ENCODE measurements at places on chromosomes 16 and 17.

DNA sequence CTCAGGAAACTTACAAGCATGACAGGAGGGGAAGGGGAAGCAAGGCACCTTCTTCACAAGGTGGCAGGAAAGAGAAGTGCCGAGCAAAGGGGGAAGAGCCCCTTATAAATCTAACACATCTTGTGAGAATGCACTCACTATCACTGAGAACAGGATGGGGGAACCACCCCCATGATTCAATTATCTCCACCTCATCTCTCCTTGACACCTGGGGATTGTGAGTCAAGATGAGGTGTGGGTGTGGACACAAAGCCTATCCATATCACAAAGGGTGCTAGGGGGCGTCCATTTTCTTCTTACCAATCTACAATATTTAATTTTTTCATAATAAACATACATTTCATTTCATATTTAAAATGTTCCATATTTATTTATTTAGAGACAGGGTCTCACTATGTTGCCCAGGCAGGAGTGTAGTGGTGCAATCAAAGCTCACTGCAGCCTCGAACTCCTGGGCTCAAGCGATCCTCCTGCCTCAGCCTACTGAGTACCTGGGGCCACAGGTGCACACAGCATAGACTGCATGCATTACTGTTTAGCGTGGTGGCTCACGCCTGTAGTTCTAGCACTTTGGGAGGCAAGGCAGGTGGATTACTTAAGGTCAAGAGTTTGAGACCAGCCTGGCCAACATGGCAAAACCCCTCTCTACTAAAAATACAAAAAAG is 26.5 kb upstream of the FAAP100 start:
- DNase-seq: no peak

DNA sequence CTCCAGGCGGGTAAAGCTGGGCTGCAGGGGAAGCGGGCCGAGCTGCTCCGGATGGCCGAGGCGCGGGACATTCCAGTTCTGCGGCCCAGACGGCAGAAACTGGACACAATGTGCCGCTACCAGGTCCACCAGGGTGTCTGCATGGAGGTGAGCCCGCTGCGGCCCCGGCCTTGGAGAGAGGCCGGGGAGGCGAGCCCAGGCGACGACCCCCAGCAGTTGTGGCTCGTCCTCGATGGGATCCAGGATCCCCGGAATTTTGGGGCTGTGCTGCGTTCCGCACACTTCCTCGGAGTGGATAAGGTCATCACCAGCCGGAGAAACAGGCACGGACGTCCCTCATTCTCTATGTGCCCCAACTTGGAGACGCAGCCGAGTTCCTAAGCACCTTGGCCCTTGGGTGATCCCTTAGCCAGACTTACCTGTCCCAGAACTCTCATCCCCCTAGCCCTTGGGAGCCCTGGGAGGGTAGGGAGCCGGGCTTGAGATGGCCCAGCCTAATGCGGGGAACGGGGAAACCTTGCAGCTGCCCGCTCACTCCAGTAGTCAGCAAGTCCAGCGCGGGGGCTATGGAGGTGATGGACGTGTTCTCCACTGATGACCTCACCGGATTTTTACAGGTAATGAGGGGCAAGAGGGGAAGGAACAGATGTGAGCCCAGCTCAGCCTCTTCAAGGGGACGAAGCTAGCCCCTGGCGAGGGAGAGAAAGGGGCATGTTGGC is 806 bp downstream of the MRM1 start:
- DNase-seq: no peak

GRCh38 chr16:2856061-2856670 is 1.8 kb downstream of the PRSS22 start:
- no peak for DNase-seq

DNA sequence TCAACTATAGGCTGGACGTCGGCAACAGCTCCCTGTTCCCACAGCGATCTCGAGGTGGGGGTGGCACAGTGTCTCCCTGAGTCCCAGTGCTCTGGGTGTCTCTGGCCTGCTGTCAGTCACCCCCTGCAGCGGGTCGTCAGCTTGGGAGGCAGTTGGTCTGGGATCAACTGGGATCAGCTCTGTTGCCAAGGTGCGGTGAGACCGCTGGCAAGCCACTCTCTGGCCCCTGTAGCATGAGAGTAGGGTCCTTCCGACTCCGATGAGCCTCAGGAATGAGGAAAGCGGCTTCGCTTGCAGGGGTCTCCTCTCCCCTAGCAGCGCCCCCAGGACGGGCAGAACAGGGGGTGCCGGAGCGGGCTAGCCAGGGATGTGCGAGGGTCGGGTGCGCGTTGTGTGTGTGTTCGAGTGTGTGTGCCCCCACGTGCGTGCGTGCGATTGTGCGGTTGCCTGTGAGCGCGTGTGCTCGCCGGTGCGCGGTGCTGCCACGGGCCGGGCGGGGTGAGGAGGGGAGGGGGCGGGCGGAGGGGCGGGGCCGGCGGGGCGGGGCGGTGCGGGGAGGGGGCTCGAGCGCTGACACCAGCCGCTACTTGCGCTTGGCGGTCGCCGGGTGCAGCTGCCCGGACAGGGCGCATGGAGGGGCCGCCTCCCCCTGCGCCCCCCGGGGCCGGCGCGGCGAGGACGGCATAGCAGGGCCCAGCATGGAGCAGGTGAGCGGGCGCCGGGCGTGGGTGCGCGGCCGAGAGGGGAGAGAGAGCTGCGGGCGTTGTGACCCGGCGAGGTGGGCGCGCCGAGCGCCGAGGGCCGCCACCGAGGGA is 9.4 kb upstream of the ARHGAP23 start:
- no peak for DNase-seq

DNA sequence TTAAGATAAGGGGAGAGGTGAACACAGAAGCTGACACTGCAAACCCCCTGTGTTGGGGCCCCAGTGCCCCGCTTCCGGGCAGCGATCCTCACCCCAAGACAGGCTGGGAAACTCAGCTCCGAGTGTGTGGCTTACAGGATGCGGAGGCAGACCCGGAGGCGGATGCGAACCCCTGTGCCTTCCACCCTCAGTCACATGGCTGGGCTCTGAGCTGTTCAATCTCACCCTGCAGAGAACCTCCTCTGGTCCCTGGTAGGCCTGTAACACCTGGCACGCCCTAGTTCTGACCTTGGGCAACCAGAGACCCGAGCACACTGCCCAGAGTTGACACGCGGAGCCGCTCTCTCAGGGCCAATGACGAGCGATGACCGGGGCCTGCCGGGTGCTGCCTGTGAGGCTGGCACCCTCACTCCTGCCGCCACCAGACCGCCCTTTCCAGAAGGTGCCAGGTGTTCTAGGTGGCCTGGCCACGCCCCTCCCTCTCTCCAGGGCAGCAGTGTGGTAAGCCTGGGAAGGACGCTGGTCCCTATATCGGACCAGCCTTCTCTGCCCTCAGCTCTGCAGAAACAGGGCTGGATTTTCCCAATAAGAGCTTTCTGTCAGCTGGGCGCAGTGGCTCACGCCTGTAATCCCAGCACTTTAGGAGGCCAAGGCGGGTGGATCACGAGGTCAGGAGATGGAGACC is 23.3 kb downstream of the MEAK7 start:
- no peak for DNase-seq

DNA sequence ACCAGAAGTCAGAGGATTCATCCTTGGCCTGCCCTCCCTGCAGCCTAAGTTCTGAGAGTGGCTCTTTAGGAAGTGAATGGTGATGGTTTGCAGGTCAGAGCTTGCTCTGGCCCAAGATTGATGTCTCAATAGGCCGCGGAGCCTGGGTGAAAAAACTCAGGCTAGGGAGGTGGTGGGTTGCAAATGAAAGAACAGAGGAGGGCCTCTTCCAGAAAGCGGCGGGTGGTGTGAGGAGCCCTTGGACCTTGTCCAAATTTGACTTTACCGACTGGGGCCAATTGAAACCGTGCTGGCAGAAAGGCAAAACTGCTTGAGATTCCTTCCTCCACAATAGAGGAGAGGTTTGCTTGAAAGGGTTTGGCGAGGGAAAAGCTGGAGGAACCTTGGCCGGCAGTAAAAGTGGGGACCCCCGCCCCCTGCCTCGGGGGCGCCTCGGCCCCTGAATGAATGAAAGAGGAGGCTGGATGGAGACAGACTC is 331.3 kb downstream of the SEC14L1 start:
- DNase-seq: no peak

GRCh38 chr17:18921912-18922451 is 30.0 kb upstream of the SLC5A10 start:
- DNase-seq: no peak

DNA sequence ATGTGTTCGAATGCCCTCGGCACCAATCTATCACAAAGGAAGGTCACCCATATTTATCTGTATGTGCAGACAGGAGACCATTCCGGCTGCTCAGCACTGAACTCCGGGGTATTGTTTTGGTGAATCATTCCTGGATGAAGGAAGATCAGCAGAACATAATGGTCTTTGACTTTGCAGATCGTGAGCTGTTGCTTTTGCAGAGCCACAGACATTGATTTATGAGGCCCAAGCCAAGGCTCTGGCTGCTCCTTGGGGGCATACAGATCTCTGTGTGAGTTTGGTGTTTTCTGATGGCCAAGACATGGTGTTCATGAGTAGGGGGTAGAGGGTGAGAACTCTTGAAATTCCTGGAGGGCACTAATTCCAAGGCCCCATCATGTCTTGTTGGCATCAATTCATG is 458.8 kb upstream of the HSBP1 start:
- DNase-seq: no peak

DNA sequence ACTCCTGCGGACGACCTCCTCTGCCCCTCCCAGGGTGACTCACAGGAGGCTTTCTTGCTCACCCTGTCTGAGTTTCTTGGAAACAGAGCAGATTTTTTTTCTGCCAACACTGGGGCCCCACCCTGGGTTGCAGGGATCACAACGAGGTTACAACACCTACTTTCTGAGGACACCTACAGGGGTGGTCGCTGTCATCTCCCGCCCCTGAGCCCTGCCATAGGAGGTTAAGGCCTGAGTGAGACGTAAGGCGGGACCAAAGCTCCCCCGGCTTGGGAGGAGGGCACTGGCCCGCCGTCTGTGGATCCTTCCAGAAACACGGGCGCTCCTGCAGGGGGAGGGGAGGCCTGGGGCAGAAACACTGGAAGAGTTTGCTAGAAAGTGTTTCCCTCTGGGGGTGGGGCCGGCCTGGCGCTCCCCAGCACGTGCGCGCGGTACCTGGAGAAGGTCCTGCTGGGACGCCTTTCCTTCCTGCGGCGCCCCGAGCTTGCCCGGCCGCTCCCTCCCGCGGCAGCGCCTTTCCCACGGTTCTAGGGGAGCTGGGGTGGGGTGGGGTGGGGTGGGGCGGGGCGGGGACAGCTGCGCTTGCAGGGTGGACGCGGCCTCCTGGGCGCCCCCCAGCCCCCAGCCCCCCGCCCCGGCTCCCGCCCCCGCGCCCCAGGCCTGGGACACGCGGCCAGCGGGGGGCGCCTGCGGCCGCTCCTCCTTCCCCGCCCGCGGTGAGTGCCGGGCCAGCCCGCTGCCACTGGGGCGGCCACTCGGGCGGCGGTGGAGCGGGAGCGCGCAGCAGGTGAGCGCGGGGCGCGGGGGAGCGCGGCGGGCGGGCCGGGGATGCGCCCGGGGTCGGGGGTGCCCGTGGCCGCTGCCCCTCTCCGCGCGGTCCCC is 20.7 kb upstream of the ADCY7 start:
- DNase-seq: peak; percentile 66

- DNase-seq: no peak
Measured at GRCh38 chr17:17848311-17849082, 11.7 kb upstream of the SREBF1 start.

DNA sequence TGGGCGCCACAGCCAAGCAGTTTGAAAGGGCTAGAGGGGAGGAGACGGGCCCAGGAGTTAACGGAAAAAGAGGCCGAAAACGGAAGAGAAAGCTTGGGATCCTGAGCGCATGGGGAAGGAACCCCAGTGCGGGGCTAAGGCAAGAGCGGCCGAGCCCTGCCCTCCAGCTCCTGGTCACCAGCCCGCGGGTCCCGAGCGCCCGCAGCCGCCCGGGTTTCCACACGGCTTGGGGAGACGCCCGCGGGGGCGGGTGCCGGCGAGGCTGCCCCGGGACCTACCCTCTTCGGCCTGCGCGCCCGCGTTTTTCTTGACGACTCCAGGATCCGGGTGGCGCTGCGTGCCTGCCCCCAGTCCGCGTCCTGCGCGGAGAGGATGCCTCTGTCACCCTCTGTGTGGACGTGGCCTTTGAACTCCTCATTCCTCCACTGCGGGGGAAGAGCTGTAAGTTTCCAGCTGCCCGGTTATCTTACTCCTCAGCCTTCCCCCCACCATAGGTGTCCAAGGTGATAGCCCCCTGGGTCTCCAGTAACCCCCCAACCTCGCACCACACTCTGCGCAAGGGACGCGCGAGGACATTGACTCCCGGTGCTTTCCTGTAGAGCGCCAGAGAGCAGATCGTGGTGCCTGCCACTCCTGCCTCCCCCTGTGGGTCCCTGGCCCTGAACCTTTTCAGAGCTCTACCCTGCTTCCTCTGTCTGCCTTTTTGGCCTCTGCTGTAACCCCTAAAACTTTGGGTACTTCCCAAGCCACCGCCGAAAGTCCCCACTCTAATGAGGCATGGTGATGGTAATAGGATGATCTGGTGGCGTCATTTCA is 1.7 kb upstream of the CDH11 start:
- no peak for DNase-seq

GRCh38 chr17:76492123-76492988 is 8.9 kb downstream of the RHBDF2 start:
- DNase-seq: no peak

DNA sequence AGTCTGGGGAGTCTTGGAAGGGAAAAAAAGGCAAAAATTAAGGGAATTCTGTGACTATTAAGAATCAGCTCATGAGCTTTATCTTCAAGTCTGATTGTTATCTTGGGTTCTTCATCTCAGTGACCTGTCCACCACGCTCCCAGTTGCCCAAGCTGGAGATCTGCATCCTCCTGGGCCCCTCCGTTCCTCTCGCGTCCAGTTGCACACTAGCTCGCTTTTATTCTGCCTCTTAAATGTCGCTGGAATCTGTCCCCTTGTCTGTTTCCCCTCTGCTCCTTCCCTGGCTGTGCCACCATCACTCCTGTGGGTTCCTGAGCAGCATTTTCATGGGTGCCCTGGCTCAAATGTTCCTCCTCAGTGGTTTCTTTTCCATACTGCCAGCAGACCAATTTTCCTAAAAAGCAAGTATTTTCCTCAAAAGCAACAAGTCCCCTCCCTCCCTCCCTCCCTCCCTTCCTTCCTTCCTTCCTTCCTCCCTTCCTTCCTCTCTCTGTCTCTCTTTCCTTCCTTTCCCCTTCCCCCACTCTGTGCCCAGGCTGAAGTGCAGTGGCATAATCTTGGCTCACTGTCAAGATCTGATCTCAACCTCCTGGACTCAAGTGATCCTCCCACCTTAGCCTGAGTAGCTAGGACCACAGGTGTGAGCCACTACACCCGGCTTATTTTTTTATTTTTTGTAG is 1.4 kb downstream of the ENDOV start:
- no peak for DNase-seq

DNA sequence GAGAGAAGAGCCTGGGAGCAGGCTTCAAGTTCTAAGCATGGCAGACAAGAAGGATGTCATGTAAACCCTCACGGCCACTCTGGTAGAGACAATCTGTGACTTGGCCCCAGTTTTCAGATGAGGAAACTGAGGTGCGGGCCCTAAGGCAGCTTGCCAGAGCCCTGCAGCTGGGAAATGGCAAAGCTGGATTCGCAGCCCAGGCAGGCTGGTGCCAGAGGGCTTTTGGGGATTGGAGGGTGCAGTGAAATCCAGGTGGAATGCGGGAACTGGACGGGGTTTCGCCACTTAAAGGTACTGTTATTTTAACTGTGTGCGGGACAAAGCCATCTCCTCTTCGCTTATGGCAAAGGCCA is 477 bp upstream of the OSGIN1 start:
- peak; percentile 54 for DNase-seq

All from HuH-7 (cell line).